NCI-H2081 (cell line): ENCODE measurements at places on chromosomes 1 and 21.

DNA sequence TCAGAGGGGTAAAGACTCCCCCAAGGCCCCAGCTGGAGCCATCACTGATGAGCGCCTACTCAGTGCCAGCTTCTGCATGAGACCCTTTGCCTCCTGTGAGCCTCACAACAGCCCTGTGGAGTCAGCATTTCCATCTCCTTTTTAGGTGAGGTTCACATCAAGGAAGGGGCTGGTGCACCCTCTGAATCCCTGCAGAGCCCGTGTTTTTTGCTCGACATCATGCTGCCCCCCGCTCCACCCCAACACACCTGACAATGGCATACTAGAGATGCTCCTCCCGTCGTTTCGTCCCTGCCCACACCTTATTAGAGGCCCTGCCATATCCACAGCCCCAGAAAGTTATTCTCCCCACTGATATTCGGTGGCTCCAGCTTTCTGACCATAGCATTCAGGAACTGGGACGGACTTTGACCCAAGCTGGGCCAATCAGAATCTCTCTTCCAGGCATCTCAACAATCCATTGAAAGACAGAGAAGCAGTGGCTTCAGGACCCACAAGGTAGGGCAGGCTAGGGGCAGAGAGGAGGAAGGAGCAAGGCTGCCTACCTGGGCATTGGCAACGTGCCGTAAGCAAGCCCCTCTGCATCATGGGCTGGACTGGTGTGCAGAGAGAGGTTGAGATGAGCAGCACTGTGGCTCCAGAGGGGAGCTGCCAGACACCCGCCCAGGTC, 32.7 kb downstream of the EPHA10 start:
- DNase-seq, result no peak

DNA sequence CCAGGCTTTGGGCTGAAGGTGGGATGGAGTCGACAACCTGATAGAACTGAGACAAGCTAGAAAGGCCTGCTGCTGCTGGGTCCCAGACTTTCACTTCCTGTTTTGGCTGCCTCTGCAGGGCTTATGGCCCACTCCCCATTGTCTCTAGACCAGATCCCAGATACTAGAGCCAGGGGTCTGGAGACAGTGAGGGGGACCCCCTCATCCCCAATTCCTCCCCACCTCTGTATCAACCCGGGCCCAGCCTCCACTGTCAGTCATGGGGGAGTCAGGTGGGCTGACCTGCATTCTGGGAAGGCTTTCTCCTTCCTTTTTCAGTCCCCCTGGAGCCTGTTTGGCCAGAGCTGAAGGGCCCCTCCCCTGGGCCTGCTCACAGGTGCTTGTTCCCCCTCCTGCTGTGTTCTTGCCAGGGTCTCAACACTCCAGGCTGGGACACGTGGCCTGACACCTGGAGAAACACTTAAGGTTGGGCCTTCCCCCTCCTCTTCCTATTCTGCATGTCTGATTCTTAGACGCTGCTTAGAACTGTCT, 18.0 kb upstream of the ETV3L start:
- DNase-seq, result no peak

DNA sequence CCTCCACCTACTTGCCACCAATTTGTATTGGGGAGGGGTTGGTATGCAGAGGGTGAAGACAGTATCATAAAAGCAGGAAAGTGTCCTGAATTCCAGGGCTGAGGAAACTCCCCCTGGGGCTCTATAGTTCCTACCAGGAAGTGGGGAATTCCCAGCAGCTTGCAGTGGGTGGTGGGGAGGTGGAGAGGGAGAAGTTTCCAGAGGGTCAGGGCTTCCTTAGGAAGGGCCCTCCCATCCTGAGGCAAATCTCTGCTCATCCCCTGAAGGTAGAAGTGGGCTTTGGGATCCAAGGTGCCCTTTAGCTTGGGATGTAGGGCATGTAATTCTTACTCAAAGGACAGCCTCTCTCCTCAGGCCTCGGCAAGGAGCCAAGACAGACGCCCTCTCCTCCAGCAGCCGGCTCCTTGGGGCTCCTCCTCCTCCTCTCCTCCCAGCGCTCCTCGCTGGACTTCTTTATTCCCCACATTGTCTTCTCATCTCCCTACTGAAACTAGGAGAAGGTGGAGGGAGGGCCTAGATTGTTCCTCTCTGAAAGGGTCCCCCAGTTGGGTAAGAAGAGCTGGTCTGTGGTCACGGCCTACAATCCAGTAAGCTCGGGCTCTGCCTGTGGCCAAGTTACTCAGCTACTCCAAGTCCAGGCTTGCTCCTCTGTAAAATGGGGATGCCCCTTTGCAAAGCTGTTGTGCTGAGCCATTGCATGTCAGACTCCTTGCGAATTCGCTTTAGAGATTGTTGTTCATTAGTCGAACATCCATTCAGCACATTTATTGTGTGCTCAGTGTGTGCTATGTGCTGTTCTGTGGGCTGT, 17.9 kb upstream of the CSF1 start:
- no peak for DNase-seq

DNA sequence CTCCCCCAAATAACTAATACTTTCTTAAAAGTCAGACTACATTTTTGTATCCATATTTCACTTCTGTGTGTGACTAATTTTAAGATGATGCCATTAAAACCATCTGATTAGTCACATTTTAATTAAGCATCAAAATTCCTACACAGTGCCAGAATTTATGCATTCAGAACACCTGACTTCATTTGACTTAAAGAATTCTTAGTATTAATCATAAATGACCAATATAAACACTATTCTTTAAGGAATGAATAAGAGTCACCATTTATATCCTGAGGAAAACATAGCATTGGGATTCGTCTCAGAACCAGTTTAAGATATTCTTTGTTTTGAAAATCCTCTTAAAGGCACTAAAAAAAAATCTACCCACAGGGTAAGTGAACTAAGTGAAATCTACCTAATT, 37.0 kb downstream of the TM2D1 start:
- no peak for DNase-seq

- peak; percentile 27 for DNase-seq
Observed at GRCh38 chr1:197951089-197951488, 33.9 kb downstream of the LHX9 start.

GRCh38 chr1:90712915-90713730, 4.0 kb downstream of the BARHL2 start:
- DNase-seq, result no peak

GRCh38 chr1:17462669-17463068, 23.2 kb upstream of the RCC2 start:
- DNase-seq, result no peak

- DNase-seq, result no peak
Observed at GRCh38 chr1:31432592-31433395, 19.8 kb downstream of the SERINC2 start.

DNA sequence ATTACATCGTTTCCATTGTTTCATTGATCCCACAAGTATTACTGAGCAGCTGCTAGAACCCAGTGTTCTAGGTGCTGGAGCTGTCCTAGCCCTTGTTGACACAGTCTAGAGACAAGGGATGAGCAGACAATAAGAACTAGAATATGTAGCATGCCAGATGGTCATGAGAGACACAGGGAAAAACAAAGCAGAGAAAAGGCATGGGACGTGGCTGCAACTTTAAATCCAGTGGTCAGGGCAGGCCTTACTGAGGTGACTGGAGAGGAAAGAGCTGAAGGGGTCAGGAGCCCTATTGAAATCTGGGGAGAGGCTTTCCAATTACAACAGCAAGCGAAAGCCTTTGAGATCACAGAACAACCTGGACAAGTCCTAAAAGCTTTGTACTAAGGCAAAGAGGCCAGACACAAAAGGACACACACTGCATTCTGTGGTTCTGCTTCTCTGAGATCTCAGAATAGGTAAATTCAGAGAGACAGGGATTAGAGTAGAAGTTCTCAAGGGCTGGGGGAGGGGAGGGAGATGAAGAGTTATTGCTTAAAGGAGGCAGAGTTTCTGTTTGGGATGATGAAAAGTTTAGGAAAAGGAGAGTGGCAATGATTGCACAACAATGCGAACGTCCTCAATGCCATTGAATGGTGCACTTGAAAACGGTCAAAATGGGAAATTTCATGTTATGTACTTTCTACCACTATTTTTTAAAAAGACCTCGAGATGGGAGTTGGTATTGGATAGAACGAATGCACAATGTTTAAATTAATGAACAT, 467.4 kb upstream of the VAMP3 start:
- DNase-seq, result no peak

DNA sequence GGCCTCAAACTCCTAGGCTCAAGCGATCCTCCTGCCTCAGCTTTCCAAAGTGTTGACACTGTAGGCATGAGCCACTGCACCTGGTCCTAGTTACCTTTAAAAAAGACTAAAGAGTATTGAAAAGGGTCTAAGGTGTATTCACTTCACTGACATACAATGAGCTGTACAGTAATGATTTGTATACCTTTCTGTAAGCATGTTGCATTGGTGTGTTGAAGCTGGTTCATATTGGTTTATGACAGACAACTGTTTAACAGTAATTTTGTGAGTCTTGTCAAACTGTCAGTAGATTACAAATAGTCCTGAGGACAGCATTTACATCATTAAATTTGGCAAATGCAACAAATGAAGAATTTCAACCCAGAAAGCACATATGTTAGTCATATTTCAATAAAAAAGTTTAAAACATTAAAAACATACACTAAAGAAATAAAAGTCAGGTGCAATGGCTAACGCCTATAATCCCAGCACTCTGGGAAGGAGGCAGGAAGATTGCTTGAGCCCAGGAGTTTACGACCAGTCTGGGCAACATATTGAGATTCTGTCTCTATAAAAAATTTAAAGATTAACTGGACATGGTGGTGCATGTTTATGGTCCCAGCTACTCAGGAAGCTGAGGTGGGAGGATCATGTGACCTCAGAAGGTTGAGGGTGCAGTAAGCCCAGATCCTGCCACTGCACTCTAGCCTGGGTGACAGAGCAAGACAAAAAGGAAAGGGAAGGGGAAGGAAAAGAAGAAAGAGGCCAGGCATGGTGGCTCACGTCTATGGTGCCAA, 88.3 kb upstream of the HP1BP3 start:
- DNase-seq, result no peak

DNA sequence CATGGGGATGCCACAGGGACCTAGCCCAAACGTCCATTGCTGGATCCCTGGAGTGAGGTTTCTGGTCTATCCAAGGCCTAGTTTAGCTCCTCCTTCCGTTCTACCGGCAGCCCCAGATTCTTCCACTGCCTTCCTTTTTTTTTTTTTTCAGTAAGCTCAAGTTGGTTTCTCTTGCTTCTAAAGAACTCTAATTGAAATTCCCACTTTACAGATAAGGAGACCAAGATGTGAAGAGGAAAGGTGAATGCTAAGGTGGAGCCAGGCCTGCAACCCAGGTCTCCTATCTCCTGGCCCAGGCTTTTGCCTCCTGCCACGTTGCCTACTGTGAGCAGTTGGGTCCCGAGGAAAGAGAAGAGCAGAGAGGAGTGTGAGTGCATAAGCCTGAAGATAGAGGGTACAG, 31.5 kb upstream of the CLIC4 start:
- DNase-seq, result no peak

DNA sequence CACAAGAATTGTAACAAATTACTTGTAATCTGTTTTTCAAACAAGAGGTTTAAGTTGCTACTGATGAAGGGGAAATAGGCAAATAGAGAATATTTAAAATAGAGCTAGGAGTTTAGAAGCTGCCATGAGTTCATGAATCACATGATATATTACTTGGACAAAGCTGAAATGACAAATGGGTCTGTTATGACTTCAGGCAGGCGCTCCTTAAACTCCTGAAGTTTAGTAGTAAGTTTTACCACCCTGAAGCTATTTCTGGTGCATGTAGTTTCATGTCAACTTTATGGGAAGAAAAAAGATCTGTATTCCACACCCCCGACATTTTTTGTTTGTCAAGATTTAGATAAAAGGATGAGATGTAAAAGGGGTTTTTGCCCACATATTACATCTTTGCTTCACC, 58.5 kb downstream of the PLA2G4A start:
- no peak for DNase-seq

DNA sequence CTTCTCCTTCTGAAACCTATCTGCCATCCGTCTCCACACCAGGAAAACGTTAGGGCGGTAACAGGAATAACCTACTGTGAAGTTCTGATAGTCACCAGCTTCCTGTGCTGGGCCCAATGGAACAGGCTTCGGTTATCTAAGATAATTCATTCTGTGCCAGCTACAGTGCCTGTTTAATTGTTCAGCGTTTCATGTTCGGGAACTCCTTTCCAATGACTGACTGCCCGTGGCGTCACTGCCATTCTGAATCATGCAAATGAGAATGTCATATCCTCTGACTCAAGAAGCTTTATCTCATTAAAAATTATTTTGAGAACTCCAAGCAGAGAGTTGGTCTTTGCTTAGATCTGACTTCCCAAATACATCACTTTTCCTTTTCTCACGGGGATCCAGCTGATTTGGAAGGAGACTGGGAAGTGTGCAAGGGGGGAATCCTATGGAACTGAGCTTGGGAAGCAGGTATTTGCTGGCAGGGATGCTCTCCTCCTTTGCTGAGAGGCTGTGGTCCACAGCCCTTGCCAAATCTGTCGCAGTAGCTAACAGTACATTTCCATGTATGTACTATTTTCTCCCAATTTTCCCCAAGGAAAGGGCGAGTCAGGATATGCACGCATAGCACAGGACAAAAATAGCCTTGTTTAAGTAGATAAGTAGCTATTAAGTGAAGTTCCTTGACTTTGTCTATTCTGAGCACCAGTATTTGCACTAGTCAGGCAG, 358.7 kb downstream of the LTN1 start:
- DNase-seq, result no peak

DNA sequence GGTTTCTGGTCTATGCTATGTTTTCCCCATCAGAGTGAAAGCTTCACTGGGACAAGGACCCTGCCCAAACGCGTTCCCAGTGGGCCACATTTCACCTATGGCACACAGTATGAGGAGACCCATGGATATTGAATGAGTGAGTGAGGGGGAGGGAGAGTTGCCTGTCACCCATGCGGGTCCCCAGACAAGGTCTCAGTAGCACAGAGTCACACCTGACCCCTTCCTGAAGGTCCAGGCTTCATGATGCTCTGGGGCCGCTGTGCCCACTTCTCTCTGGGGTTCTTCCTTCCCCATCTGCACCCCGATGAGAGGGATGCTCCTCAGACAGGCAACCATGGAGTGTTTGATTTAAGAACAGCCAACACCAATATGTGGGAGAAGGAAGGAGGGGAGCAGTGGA, 72.3 kb upstream of the CSF3R start:
- no peak for DNase-seq

GRCh38 chr1:154154534-154155191, at the start of gene NUP210L:
TSS of gene NUP210L (minus strand) at chr1:154155073.
- no peak for DNase-seq

- no peak for DNase-seq
Observed at GRCh38 chr1:186999506-186999905, 170.8 kb downstream of the PLA2G4A start.
